HS-27A (cell line): ENCODE measurements at places on chromosomes 3 and 15.

GRCh38 chr3:30933478-30934207 lies 39.2 kb upstream of the GADL1 start:
- DNase-seq: no peak

- DNase-seq: no peak
Observed at GRCh38 chr15:86616771-86617170, 537.1 kb downstream of the AGBL1 start.

DNA sequence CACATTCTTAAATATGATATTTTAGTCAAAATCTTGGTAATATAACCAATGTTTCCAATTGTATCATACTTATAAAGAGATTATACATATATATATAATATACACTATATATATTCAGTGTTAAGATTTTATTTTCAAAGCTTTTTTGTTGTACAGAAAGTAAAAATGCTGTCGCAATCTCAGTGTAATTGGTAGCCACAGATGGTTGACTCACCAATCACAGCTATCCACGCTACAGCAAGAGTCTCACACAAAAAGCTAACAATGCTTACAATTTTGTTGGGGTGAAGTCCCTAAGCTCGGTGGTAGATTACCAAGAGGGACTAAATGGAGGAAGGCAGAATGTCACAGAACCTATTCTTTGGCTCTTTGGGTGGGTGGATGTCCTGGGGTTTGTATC lies 16.9 kb upstream of the CFAP161 start:
- DNase-seq: no peak

GRCh38 chr3:153209596-153209995 lies 47.6 kb downstream of the RAP2B start:
- DNase-seq: no peak

DNA sequence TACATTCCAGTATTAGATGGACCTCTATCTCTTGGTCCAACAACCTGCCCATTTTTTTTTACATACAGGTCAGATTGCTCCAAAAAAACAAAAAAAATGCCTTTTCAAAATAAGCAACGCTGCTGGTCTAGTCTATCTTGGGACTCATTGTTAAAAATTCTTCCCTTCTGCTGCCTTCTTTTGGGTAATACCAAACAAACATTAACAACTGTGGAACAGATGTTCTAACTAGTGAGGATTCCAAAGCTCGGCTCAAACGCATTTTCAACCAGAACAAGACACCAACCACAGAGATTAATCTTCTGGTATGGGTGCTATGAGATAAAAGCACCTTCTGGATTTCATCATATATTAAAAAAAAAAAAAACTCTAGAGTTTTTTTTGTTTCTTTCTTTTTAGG lies 24.7 kb downstream of the ARHGAP31 start:
- DNase-seq: no peak

- DNase-seq: no peak
Observed at GRCh38 chr3:23199649-23200048, 3.5 kb upstream of the UBE2E2 start.

GRCh38 chr3:131794766-131795388 lies 239.9 kb downstream of the CPNE4 start:
- DNase-seq: peak; percentile 30

DNA sequence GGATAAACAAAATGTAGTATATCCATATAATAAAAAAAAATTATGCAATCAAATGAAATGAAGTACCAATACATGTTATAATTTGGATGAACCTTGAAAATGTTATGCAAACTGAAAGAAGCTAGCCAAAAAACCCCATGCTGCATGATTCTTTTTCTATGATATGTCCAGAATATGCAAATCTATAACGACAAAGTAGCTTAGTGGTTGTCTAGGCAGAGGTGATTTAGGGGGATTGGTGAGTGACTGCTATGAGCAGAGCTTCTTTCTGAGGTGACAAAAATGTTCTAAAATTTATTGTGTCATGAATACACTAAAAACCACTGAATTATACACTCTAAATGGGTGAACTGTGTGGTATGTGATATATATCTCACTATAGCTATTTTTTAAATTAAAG lies 324.6 kb downstream of the CTNNB1 start:
- DNase-seq: no peak
